ENCODE measurements at places on chromosomes 12 and 14.
A peak's percentile ranks its signal among the peaks of the same experiment; 100 is the strongest.

- no peak for DNase-seq
Observed at GRCh38 chr14:101192661-101193000, 289.1 kb upstream of the RTL1 start.

DNA sequence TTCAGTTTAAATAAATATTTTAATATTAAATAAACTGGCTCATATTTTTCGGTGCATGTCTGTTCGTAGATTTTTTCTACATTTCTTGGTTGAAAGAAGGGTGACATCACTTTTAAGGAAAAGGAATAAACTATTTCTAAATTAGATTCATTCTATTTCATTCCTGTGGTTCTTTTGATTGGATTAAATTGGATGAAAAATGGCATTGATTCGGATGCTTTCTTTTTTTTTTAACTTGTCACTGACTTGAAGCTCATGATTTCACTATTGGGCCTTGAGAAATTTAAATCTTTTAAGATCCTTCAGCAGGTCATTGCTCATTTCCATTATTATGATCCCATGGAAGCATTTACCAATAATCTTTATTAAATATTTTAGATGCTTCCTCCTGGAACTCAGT is 113.1 kb upstream of the RASSF8 start:
- DNase-seq = no peak

DNA sequence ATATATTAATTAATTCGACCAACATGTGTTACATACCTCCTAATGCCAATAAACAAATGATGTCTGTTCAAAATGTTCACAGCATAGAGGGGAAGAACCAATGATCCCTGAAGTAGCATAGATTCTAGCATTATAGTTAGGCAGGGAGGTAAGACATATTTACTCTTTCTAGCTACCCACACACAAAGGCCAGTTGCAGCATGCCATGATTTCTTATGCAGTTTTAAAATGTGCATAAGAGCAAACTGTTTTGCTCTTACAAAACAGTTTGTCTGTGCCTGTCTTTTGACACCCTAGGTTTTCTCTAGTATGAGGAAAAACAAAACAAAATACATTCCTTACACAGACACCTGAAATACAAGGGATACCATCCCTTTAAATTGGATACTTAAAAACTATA is 61.9 kb downstream of the SLC16A7 start:
- no peak for DNase-seq

GRCh38 chr14:69716478-69717187 is 50.3 kb upstream of the SRSF5 start:
- peak; percentile 41 for DNase-seq

DNA sequence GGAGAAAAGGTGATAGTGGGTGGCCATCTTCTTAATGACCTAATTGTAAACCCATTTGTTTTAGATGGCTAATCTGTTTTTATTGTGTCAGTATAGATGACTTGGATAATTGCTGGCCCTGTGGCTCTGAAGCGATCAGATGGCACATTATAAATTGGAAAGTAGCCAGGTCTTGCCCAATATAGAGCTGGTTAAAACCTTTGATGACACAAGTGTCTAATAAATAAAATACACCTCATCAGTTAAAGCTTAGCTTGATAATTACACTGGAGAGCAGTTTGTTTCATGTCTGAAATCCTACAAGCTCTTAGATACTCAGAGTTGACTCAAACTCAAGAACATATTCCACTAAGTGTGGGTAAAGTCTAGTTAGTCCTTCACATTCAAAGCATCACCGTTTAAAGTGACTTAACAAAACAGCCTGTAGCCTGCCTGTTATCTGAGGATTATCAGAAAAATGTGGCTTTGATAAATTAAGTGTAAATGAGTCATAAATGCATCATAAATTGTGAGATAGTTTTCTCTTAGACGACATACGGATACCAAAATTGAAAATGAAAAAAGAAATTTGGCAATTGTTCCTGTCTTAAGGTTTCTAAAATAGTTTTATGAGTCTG is 280.9 kb downstream of the LRIG3 start:
- no peak for DNase-seq

DNA sequence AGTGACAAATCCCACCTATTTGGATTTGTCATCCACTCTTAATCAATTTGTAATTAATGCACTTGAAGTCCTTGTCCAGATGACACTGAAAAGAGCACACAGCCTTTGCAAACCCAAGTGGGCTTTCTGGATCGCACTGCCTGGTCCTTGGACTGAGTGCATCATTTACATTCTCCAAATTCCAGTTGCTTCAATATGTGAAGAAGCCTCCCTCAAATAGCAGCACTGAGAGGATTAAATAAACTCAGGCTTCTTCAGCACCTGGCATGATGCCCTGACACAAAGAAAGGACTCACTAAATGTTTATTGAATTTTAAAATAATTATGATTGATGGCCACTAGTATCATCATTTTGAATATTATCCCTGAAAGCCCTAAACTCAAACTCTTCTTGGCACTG is 496.5 kb downstream of the VRK1 start:
- DNase-seq = no peak

GRCh38 chr12:110622582-110622981 is 8.7 kb downstream of the TCTN1 start:
- no peak for DNase-seq

DNA sequence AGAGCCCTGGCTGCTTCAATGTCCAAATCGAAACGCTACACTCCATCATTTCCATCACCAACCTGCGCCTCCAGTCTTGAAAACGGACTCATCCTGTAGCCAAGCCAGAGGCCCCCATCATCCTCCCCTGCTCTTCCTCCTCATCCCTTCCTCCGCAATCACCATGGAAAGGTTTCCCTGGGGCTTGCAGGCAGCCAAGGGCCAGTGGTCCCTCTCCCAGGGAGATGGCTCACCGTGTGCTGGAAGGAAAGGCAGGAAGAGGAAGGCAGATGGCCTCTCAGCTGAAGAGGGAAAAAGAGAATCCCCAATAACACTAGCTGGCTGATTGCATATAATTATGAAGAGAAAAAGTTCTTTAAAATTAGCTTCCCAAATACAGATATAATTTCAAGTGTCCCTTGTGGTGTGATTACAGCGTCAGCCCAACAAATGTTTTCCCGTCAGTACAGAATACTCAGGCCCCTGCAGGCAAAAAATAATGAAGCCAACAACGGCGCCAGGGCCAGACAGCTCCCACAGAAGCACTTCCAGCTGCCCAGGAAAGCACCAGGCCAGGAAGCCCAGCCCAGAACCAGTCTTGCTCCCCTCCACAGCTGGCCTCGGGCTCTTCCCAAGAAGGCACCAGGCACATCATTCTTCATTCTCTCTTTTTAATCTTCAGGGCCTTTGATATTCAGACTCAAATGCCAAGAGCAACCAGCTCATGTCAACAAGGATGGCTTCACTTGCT is 24.7 kb downstream of the ITPK1 start:
- DNase-seq = no peak

- no peak for DNase-seq
Observed at GRCh38 chr12:24307716-24308335, 358.4 kb upstream of the SOX5 start.

GRCh38 chr12:53513712-53514410 is 6.6 kb upstream of the NPFF start:
- DNase-seq = no peak

DNA sequence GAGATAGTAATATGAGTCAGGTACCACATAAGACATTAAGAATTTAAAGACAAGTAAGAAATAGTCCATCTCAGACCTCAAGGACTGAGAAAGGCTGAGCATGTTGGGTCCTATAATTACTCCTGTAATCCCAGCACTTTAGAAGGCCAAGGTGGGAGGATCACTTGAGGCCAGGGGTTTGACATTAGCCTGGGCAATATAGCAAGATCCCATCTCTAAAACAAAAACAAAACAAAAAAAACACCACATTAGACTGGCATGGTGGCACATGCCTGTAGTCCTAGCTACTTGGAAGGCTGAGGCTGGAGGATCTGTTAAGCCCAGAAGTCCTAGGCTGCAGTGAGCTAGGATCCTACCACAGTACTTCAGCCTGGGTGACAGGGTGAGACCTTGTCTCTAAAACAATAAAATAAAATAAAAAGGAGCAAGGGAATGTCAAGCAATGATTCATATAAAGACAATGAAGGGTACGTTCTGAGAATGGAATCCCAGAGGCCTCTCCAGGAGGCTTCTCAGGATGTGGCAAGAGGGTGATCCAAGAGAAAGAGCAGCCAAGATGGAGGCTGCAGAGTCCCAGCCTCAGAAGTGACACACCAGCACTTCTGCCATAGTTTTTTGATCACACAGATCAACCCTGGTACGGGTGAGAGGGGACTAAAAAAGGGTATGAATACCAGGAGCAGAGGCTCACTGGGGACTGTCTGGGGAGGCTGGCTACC is 206.4 kb downstream of the CRADD start:
- DNase-seq = no peak

DNA sequence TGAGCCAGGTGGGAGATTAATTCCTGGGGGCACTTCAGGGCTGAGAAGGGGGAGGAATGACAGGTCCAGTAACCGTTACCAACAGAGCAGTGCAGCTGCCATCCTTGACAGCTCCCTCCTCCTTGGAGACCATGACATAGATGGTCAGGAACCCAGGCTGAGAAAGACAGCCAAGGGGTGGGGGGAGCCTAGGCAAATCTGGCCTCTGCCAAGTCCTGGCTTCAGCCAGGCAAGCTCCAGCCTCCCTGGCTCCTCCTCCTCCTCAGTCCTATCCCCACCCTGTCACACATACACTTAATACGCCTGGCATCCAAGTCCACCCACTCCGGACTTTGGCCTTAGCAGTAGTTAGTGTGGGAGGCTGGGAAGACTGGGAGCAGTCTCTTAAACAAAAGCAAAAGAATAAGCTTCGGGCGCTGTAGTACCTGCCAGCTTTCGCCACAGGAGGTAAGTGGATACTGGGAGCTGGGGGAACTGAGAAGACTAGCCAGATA is at the start of gene RDH5:
Gene RDH5, plus strand, starts transcription at position 323 of the 494 bp plus-strand sequence. CDS start 792 bp downstream, outside the sequence.
- no peak for DNase-seq

DNA sequence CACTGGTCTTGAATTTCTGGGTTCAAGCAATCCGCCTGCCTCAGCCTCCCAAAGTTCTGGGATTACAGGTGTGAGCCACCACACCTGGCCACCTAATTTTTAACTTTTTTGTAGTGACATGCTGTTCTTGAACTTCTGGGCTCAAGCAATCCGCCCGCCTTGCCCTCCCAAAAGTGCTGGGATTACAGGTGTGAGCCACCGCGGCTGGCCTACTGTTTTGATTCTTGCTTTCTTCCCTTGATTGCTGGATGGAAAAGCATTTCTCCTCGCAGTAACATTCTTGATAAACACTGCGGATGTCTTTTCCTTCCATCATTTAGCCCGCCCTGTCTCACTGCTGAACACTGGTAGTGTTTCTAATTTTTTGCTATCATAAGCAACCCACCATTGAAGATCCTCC is 72.9 kb downstream of the RBM19 start:
- no peak for DNase-seq

DNA sequence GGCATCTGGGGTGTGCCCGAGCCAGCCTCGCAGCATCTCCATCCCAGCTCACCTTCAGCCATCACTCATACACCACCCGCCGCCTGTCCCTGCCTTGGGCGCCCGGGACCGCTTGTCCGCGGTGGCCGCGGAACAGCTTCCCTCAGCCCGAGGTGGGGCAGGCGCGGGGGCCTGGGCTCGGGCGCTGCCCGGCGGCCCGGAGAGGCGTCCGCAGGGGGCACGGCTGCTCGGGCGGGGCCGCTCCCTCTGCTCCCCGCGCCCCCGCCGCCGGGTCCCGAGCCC is 430 bp downstream of the SLC41A2 start:
- peak; percentile 29 for DNase-seq

- DNase-seq = no peak
Observed at GRCh38 chr14:104145826-104146601, 7.6 kb downstream of the KIF26A start.

GRCh38 chr14:23929822-23930294 is 23.7 kb upstream of the DHRS4 start:
- peak; percentile 71 for DNase-seq

DNA sequence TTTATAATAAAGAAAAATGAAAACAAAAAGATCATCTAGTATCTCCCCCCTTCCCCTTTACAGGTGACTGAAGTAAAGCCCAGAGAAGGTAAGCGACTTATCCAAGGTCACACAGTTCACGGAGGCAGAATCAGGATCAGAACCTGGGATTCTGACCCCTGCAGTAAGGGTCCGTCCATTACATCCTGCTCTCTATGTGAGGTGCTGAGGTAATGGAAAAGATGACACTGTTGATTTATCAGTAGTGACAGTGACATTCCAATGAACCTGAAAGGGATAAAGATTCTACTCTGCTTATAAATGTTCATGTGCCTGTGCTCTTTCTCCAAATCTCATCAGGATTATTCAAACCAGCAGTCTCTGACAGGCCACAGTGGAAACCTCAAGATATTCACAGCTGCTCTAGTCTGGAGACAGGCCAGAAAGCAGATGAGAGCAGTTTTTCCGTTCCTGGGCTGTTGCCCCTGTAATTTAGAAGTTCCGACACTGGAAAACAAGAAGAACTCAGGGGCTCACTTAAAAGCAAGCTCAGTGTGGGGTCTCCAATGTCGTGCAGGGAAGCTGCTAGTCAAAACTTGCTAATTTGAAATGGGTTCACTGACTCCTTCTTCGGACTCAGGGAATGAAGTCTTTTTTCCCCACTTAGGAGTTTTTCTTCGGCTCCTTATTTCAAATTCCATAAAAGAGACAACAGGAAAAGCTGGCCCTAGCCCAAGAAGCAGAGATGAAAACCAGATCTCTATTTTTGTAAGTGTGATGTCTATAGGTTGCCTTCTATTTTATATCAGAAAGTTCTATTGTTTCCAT is 131.8 kb upstream of the EEA1 start:
- no peak for DNase-seq

DNA sequence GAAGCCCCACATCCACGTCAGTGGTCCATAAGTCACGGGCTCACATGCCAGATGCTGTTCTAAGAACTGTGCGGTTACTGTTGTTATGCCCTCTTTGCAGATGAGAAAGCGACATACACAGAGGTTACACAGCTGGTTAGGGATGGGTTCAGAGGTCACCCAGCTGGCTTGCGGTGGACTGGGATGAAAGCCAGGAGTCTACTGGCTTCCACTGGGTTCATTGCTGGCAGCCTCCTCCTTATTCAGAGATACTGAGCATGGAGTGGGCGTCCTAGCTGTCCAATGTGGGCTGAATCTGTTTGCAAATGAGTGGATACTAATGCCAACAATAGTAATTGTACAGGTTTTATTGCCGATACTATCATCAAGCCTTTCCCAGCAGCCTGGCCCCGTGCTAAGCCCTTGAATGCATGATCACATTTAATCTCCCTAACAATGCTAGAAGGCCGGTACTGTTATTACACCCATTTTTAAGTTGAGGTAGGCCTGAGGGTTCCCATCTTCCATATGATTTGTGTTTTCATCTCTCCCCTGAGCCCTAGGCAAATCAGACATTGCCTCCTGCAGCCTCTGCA is 129.1 kb downstream of the PLXNC1 start:
- no peak for DNase-seq

GRCh38 chr14:48086516-48086915 is 411.1 kb upstream of the MDGA2 start:
- DNase-seq = no peak

- DNase-seq = no peak
Observed at GRCh38 chr12:65387396-65387795, 108.9 kb downstream of the MSRB3 start.

- no peak for DNase-seq
Observed at GRCh38 chr14:68561531-68562007, 231.3 kb downstream of the ZFP36L1 start.

- no peak for DNase-seq
Observed at GRCh38 chr12:45762185-45763110, 32.9 kb downstream of the ARID2 start.

- no peak for DNase-seq
Observed at GRCh38 chr12:110289044-110289710, 8.1 kb downstream of the ATP2A2 start.

GRCh38 chr14:24149302-24149969 is 2.1 kb downstream of the RNF31 start:
- DNase-seq = no peak
